GM06990 (cell line): ENCODE measurements at places on chromosomes 6 and 20.

DNA sequence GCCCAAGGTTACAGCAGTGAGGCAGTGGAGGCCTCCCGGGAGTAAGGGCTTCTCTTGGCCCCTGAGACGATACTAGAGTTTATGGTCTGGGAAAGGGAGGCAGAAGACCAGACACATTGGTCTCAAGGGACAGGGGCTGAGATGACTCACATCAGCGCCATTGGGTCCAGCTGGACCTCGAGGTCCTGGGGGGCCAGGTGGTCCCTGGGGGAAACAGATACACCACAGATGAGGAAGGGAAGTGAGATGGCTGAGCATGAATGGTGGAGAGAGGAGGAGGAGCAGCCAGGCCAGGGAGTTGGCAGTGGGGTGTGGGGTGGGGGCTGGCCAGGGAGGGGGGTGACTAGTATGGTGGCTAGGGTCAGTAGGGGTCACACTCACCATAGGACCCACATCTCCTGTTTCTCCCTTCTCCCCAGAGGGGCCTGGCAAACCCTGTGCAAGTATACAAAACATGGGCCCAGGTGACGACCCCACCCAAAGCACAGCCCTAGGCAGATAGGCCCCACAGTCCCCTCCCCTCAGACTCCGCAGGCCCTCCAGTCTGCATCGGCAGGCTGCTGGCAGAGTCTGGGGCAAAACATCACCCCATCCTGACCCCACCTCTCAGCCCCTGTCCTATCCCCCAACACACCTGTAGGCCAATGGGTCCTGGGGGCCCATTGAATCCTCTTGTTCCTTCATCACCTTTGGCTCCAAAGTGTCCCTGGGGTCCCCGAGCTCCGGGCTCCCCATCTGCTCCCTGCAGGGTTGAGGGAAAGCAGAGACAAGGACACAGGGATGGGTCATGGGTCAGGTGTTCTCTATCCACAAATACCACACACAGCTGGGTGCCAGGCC, 21.9 kb downstream of the COL11A2 start:
- no peak for DNase-seq

- DNase-seq = no peak
Observed at GRCh38 chr6:52065621-52066020, 21.8 kb downstream of the PKHD1 start.

GRCh38 chr20:2640260-2640659, 12.2 kb upstream of the NOP56 start:
- no peak for DNase-seq

DNA sequence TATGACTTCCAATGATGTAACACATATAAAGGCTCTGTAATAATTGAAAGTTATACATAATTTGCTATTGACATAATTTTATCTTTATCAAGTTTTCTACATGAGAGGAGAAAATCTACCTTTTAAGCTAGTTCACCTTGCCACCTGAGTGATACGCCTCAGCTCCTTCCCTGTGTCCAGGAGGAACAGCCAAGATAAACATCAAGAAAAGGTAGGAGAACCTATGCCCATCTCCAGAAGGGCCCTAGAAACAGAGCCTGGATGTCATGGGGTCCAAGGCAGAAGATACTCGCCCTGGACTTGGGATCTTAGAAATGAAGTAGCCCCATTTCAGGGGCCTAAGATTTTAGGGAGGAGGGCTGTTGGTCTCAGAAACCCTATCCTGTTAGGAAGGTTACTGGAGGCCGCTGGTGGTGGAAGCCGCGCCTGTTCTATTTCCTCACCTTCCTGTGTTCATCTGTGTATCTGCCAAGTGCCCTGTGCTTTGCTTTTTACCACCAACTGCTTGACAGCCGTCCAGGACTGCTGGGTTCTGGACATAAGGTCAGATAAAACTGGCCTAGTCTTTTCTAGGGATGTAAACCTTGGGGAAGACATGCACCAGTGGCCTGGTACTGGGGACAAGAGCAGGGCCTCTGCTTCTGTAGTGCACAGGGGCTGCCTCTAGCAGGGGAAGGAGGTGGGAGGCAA, 178.5 kb downstream of the ARID1B start:
- no peak for DNase-seq

- DNase-seq = no peak
Observed at GRCh38 chr6:136323431-136324112, 33.9 kb upstream of the BCLAF1 start.
